ENCODE measurements at places on chromosomes 5 and 9.
A peak's percentile ranks its signal among the peaks of the same experiment; 100 is the strongest.

GRCh38 chr5:170293273-170293672 is 4.3 kb downstream of the LCP2 start:
- DNase-seq, result no peak

GRCh38 chr5:146409054-146409671 is 38.0 kb upstream of the TCERG1 start:
- no peak for DNase-seq

- DNase-seq, result no peak
These were observed 232.1 kb upstream of the PIK3R1 start for GRCh38 chr5:67983251-67984110.

GRCh38 chr9:118455259-118455658 is 751.1 kb downstream of the TLR4 start:
- DNase-seq, result no peak

- no peak for DNase-seq
These were observed 80.0 kb upstream of the GRHPR start for GRCh38 chr9:37342493-37342892.

- DNase-seq, result no peak
These were observed 184.4 kb downstream of the CWC27 start for GRCh38 chr5:64952951-64953673.

GRCh38 chr9:76290555-76290954 is 103.7 kb downstream of the RFK start:
- DNase-seq, result no peak

DNA sequence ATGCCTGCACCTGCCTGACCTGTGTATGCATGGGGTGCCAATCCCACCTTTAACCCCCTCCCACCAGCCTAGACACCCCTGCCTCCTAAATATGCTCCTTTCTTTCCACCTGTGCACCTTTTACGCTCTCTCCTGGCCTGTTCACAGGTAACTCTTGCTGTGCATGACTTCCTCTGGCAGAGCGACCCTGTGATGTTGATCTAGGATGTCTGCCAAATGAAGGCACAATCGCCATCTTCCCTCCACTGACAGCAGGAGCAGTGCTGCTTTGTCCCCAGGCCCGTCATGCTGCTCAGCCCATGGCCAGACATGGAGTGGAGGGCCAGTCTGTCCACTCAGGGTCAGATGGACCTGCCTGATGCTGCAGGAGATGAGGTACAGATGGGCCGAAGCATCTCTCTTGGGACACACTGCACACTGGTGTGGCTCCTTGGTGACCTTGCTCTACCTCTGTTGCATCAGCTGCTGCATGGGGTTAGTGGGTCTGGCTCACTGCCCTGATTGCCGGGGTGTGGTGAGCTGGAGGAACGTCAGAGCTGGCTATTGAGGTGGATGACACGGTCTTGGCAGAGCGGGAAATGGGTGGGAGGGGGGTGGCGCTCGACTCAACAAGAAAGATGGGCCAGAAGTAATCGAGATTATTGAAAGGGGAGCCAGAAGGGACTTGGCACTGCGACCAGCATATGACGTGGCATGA is 101.7 kb upstream of the PITX1 start:
- DNase-seq, result no peak

GRCh38 chr5:136809382-136809781 is 444.0 kb upstream of the TRPC7 start:
- DNase-seq, result no peak

DNA sequence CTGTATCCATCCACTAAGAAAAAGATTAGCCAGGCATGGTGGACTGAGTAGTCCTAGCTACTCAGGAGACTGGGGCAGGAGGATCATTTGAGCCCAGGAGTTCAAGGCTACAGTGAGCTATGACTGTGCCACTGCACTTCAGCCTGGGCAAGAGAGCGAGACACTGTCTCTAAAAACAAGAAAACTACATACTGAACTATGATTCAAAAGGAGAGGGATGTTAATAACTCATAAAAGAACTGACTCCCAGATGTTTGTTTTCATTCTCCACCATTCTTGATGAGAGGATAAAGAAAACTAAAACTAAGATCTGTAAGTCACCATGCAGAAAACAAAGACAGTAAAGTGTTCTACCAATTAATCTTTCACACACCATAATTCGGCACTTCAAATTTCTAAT is 53.5 kb downstream of the AUH start:
- DNase-seq, result no peak

DNA sequence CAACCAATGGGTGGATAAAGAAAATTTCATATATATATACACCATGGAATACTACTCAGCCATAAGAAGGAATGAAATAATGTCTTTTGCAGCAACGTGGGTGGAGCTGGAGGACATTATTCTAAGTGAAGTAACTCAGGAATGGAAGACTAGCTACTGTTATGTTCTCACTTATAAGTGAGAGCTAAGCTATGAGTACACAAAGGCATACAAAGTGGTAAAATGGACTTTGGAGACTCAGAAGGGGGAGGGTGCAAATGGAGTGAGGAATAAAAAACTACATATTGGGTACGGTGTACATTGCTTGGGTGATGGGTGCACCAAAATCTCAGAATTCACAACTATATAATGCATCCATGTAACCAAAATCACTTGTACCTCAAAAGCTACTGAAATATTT is 67.2 kb upstream of the RUSC2 start:
- DNase-seq, result no peak

DNA sequence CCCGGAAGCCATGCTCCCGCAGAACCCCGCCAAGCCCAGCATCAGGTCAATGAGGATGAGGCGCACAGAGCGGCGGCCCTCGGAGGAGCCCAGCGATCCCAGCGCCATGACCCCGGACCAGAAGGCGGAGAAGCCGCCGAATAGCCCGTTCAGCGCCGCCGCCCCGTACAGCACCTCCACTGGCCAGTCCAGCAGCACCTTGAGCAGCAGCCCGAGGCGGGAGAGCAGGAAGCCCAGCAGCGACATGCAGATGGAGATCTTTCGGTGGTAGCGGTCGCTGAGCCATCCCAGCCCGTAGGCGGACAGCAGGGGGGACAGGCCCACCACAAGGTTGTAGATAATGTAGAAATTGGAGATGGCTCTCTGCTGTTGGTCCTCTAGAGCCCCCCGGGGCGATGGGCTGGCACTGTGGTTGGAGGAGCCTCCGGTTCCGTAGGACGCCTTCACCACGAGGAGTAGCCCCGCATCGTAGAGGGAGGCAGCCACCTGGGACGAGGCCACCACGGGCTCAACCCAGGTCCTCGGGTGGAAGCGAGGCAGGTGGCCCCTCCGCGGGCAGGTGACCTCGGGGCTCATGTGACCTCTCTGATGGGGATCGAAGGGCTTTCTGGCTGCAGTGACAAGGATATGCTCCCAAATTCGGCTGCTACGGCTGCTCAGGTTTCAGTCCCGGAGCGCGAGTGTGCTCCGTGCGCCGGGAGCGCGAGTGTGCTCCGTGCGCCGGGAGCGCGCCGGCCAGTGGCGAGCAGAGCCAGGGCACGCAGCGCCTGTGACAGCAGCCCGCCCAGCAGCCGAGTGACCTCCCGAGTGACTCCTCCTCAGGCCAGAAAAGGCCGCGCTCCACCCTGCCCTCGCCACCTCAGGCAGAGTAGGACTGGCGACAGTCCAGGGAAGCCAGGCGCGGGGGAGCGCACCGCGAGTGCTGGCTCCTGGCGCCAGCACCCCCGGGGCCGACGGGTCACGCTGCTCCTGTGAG is at the start of gene SLC46A2:
TSS of gene SLC46A2 (minus strand) at position 771 of the 976 bp plus-strand sequence. CDS start at position 576, 195 bp downstream.
- no peak for DNase-seq

GRCh38 chr9:99012957-99013512 is 69.3 kb downstream of the COL15A1 start:
- DNase-seq, result no peak

DNA sequence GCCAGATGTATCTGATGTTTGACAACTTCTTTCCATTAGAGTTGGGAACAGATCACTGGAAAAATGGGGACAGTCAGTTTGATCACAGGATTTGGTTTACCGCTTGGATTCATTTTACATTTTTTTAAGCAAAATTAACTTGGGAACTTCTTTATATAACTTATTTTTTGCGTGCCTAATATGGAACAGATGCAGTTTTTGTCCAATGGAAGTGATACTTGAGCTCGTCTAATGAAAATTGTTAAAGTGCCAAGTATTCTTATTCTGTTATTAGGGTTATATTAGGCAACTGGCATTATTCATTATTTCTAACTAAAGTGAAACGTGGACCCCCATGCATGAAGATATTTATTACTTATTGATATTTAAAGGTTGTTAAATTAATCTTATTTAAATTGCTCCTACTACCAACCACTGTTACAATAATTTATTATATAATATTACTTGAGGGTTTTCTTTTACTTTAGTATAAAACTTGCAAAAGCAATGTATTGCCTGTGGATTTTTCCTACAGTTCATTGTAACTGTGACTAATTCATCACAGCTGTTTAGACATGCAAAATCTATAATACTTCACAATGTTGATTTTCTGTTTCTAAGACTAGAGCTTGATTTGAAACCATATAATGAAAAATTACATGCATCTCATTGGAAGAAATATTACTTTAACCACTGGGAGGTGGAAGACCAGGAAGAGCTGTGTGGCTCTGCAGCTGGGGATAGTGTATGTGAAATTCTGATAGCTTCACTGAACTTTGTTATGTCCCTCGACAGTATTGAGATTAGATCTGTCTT is 787.3 kb upstream of the WWC1 start:
- DNase-seq, result no peak

DNA sequence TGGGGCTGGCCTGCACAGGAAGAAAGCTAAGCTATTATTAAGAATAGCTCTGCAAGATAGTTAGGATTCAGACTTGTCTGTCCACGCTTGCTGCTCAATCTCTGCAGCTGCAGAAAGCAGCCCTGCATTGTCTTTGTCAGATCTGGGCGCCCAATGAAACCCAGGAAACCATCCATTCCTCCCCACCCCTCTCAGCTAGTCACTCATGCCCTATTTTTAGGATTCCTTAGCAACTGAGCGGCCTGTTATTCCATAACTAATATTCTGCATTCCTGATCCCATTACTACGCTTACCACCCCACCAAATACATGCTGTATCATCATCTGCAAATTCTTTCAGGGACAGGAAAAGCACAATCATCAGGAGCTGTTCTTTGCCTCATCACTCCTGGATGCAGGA is 52.9 kb upstream of the APC start:
- DNase-seq, result no peak

GRCh38 chr9:95993337-95993736 is 117.8 kb downstream of the ERCC6L2 start:
- no peak for DNase-seq

- DNase-seq, result no peak
These were observed 4.9 kb downstream of the ADAM19 start for GRCh38 chr5:157570531-157571200.

DNA sequence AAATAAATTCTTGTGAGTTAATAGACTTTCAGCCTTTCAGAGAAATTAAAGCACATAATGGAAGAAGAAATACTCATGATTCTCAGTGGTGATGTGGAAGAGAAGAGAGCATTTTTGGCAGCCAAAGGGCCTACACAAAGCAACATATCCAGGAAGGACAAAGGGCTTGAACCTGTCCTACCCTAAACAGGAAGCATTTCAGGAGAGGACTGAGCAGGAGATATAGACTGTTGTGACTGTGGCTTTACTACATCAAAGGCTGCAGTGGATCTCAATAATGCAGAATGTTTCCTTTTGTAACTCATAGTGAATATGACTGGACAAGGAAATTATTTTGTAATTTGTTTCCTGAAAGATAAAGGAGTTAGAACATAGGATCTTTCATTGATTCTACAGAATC is 1.3 kb upstream of the PARP8 start:
- no peak for DNase-seq

DNA sequence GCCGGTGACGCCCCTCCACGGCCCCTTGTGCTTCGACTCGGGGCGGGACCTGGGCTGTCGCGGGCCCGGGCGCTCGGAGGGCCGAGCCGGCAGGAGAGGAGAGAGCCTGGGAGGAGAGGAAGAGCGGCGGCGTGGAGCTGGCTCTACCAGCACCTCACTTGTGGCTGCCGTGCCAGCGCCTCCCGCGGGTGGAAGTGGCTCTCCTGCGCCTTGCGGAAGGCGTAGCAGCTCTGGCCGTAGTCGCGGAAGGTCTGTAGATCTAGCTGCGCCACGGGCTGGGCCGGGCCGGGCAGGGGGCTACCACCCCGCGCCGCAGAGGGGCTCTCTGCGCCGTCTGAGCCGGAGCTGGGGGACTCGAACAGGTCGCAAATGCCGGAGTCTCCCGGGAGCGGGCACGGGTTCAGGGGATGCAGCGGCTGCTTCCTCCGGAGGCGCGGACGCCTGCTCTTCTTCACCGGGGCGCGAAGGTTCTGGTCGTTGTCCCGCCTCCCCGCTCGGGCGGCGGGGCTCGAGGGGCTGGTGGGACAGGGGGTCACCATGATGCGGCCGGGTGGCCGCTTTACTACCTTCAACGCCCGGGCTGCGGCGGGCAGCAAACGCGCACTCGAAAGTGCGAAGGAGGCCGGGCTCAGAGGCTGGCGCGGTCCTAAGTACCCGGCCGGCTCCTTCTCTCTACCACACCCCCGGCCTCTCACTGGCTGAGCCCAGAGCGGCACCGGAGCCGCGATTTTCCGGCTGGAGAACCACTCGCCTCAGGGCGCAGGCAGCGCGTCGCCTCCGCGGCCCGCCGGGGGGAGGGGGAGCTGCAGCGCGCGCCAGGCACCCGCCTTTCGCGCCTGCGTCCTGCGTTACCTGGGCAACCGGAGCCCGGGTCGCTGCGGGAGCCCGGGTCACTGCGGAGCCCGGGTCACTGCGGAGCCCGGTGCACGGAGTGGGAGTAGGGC is at the start of gene CCNO:
TSS of gene CCNO (minus strand) at position 624 of the 944 bp plus-strand sequence. CDS start at position 539, 85 bp downstream.
- peak; percentile 74 for DNase-seq

DNA sequence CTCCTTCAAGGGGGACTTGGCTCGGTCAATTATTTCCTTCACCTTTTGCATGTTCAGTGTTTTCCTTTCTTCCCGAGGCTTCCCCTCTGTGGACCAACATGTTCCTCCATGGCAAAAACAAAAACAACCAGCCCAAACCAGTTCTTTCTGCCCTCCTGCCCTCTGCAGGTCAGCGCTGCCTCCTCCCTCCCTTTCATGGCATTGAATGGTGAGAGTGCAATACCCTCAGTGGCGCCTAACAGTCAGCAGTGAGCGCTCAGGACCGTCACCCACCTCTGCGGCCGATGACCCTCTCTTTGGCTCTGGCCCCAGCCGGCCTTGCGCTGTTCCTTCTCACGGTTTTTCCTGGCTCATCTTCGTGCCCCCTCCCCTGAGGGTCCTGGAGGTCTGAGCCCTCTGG is 34.4 kb upstream of the GNE start:
- DNase-seq, result no peak

GRCh38 chr5:179906294-179906794 is 1.4 kb downstream of the TBC1D9B start:
- DNase-seq, result no peak

DNA sequence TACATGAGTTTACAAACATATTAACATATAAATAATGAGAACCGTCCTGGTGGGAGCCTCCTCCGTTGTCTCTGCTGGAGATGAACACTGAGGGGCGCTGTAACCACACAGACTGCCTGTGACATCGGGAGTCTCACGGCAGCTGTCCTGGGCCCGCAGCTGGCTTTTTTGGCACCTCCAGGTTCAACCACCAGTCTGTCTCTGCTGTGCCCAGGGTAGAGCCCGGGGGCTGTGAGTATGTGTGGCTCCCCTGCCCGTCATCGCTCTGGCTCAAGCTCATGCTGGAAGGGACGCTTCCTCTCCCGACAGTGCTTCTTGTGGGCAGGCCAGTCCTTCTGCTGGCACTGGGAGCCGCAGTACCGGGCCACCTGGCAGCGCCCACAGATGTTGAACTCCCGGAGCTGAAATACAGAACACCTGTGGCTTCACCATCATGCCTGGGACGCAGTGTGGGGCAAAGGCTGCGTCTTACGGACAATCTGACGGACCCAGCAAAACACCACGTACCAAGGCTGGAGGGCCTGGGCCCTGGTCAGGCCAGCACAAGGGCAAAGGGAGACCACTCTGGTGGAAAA is 3.6 kb upstream of the DPH7 start:
- DNase-seq, result no peak

Measured in left forelimb (tissue), 1 donor.